ENCODE measurements at places on chromosomes 6 and 20.

- DNase-seq: no peak
Observed at GRCh38 chr6:154411076-154411475, 54.5 kb upstream of the IPCEF1 start.

DNA sequence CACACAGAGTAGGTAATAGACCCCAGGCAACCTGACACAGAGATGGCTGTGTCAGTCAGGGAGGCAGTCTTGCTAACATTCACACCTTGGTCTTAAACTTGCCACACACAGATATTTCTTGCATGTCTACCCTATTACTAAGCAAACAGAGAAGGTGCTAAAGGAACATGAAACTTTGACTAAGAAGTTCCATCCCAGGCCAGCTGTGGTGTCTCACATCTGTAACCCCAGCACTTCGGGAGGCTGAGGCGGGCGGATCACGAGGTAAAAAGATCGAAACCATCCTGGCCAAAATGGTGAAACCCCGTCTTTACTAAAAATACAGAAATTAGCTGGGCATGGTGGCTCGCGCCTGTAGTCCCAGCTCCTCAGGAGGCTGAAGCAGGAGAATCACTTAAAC, 222.4 kb upstream of the JARID2 start:
- DNase-seq: no peak

DNA sequence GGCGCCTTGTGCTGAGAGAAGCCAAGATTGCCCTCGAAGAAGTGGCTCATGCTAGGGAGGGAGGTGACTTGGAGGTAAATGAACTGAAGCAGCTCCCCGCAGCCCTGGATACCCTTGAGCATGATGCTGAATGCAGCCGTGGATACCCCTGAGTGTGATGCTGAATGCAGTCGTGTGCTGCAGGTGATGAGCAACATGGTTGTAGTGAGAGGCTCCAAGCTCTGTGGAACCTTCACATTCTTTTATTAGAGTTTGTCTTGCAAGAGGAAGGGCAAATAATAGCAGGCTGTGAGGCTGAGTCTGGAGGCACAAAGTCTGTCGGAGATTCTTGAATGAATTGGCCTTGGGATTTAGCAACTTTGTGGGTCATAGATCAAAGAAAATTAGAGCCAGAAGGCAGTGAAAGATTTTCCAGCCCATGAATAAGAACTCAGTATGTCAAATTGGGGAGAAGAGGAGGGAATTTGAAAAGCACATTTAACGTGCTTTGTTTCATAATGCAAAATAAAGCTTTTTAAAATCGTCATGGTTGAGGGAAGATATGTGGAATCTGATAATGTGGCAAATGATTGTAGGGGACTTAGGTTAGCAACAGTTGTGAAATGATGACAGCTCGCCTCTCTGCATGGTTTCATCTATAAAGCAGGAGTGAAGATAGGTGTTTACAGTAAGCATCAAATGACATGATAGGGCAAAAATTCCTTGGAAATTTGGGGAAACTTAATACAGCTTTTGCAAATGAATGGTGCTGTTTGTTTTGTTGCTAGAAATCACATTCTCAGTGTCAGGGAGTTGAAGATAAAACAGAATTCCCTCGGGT, 120.1 kb upstream of the TIAM2 start:
- no peak for DNase-seq

DNA sequence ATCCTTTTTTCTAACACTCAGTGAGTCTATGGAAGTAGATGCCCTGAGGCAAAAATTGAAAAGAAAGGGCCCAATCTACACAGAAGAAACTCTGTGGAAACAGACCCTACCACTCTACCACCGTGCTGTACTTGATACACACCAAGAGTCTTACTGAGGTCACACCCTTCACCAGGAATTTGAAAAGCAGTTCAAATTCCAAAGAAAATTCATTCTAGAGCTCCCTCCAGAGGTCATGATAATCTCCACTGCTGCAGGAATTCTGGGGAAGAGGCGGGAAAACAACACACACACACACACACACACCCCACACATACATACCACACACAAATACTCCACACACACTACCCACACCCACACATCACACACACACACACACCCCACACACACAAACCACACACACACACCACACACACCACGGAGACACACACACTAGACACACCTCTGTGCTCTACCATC, 336.8 kb downstream of the HDGFL1 start:
- no peak for DNase-seq

- no peak for DNase-seq
Observed at GRCh38 chr6:3869632-3870527, 20.7 kb downstream of the FAM50B start.

GRCh38 chr6:119076173-119076572, 2.3 kb downstream of the FAM184A start:
- no peak for DNase-seq

DNA sequence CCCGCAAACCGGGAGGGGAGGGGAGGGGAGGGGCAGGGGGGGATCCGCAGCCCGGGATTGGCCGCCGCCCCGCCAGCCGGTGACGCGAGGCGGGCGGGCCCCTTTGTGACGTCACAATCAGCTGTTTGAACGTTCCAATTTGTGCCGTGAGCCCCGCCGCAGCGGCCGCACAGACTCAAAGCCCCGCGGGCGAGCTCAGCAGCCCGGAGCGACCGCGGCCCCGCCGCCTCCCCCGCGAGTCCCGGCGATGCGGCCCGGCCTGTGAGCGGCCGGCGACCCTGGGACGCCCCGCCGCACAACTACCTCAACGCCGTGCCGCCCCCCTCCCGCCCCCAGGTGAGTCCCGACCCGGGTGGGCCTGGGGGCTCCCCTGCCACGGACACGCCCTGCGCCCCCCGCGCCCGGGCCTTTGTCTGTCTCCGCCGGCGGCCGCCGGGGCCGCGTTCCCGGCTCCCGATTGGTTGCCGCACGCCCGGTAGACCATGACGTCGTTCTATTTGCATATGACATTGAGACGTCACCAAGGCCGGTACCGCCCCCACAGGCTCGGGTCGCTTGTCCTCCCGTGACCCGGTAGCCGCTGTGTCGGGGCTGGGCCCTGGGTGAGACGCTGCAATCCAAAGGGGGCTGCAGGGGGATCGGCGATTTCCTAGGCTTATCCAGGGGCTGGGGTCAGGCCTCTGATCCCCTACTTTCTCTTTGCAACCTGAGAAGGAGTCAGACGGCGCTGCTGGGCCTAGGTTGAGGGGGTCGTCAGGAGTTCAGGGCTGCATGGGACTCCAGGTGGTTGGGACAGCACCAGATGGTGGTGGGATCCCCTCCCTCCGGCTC, at the start of gene TP53INP2:
TSS of gene TP53INP2 (plus strand) at position 168 of the 831 bp plus-strand sequence. CDS start 4,396 bp downstream, outside the sequence.
- peak; percentile 86 for DNase-seq

GRCh38 chr6:17012421-17013225, 89.2 kb upstream of the STMND1 start:
- no peak for DNase-seq

DNA sequence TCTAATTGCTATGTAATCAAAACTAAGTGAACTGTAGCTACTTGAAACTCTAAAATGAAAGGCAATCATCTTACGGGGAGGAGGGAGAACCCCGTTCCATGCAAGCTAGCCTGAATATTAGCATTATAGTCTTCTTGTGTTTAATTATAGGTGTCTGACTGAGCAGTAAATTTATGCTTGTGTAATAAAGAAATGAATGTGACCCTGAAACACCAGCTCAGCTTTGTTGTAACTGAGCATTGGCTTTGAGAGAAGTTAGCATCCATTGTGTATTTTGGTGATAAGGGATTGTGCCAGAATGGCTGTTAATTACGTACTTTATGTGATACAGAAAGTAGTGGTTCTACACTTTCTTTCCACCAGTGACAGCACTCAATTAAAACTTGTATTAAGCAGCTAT, 86.9 kb downstream of the QKI start:
- DNase-seq: no peak

GRCh38 chr6:18101873-18102272, 20.6 kb downstream of the NHLRC1 start:
- no peak for DNase-seq

DNA sequence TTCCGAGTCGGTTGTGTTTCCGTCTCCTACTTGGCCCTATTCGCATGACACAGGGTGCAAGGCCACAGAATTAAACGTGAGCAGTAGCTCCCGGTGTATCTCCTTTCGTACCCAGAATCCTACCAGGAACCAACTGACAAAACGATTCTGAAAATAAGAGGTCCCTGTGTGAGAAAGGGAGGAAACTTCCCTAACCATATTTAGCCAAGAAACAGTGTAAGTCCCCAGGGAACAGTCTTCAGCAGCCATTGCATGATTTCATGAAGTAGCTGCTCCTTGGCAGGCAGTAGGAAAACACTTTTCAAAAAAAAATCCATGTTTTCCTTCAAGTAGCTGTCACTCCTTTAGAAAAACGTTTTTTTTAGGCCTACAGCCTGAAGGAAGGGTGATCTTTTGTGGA, 46.9 kb downstream of the PDE10A start:
- DNase-seq: no peak

- DNase-seq: no peak
Observed at GRCh38 chr6:54579011-54579410, 267.6 kb upstream of the FAM83B start.

All from NCI-H1092 treated with DMSO at 0.1 percent for 48 hours (cell line).